ENCODE measurements at places on chromosomes 3 and 15.

- no peak for DNase-seq
Measured at GRCh38 chr3:97656638-97657037, 107.9 kb upstream of the ARL6 start.

- DNase-seq = no peak
Measured at GRCh38 chr3:189361103-189361835, 189.5 kb downstream of the TPRG1 start.

GRCh38 chr15:60372227-60372626 is 25.6 kb downstream of the ANXA2 start:
- no peak for DNase-seq

DNA sequence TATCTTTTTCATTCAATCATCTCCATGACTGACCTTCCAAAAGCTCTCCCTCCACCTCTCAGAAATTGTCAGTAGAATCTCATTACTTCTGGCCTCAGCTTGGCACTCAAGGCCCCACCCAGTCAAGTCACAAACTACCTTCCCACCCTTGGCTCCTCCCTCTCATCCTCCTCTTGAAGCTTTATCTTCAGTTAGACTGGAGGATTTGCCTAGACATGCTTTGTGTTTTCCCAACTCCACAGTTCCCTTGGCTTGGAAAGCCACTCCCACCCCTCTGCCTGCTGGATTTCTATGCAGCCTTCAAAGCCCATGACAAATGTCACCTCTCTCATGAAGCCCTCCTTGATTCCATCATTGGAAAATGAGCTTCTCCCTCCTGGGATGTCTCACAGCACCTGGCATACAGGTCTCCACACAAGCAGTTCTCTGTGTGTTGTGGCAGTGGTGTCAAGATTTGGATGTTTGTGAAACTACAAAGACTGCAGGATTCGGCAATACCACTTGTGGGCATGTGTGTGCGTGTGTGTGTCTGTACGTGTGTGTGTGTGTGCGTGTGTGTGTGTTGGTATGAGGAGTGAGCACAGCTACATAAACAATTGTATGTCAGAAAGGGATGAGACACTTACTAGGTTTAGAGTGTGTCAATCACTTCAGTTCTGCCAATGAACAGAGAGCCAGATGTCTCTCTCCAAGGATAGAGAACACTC is 45.3 kb upstream of the VPS8 start:
- no peak for DNase-seq

- no peak for DNase-seq
Measured at GRCh38 chr3:186477876-186478275, 66.3 kb downstream of the CRYGS start.

GRCh38 chr3:632571-633170 is 436.1 kb downstream of the CHL1 start:
- DNase-seq = no peak

DNA sequence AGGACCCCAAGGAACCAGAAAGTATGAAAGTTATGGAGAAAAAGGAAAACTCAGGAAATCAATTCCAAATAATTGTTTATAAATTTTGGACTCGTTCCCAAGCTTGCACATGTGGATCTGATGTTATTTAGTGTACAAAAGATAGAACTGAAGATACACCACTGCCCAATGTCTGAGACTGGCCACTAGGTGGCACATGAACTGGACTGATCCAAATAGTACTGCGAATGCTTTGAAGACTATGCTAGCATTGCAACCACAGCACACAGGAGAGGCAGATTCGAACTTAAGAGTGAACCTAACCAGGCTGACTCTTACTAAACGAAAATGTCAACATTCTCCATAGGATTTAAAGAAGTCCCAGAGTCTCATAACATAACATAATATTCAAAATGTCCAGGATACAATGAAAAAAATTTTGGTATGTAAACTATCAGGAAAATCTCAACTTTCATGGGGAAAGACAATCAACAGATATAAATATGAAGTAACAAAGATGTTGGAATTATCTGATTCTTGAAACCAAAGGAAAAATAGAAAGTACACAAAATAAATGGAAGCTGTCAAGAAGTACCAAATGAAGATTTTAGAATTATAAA is 596.7 kb downstream of the FGF12 start:
- DNase-seq = no peak

- DNase-seq = no peak
Measured at GRCh38 chr15:101307048-101307896, 12.2 kb upstream of the SNRPA1 start.

GRCh38 chr3:45023675-45024074 is 2.4 kb upstream of the CLEC3B start:
- no peak for DNase-seq

DNA sequence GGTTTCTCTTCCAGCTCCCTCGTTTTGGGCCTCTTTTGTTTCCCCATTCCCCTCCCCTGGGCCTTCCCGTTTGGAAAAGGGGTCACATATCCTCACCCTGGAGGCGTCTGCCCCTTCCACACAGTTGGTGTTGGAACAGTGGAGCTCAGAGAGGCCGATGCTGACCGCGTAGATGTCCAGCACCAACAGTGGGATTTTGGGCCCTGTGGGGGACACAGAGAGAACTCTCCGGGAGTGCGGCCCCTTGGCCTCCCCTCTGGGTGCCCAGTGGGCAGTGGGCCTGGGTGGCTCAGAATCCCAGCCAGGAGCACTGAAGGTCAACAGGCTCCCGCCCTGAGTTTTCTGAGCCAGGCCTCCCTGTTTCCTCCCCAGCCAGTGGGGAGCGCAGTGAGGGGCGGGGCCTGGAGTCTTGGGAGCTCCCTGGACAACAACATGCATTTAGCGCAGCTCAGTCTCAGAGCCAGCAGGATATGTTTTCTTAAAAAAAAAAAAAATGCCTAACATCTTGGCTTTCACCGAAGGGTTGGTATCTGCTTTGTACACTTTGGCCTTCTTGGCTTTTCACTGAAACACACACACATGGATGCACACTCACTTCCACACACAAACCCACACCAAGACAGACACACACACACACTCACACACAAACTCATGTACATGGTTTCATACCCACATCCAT is 670 bp upstream of the ISLR start:
- no peak for DNase-seq

DNA sequence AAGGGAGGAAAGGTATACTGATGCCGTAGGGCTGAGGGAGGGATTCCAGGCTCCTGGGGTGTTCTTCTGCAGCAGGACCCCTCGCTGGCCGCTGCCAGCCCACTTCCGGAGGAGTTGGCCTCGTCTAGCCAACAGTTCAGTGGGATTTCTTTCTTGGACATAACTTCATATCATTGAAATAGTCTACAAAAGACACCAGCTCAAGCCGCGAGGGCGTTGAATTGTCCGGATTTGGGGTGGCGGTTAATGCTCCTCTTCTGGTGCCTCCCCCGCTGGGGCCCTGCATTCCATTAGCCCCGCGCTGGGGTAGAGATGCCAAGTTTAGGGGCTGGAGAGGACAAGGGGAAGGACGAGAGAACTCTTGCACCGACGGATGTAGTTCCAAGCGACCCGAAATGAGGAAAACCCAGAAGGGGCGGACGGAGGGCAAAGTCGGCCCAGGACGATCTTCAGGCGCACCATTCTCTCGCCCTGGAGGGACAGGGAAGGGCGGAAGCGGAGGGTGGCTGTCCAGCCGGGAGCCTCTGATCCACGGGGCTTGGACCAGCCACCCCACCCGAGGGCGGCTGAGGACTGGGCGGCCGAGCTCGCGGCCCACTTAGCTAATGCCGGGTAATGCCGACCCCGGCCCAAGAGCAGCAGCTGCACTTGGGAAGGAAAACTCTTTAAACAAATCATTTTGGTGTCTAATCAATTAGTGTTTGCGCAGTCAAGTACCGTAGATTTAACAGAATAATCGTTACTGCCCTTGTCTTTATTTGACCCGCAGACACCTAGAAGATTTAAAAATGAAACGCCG is 4.7 kb upstream of the ONECUT1 start:
- DNase-seq = no peak

DNA sequence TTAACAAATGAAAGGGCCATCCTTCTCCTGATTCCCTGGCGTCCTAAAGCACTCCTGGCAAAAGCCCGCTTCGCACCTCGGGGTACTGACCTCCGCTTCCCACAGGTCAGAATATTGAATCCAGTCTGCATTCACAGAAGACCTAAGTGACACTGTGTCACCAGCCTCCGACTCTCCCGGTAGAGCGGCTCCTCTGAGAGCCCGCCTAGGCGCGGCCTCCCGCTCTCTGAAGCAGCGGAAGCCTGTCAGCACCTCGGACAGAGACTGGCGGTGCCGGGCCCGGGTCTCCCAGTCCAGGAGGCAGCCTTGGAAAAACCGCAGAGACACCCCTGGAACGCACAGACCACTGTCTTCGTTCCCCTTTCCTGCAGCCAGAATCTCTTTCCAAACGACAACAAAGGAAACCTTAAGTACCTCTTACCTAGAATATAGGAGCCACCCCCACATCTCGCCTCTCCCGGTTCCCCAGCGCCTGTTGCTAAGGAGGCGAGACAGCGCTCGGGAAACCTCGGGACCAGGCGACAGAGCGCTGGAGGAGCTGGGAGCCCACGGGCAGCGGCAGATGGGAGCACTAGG is 1.2 kb downstream of the GABRB3 start:
- no peak for DNase-seq

GRCh38 chr15:71575474-71576045 is 234.8 kb upstream of the NR2E3 start:
- no peak for DNase-seq

- no peak for DNase-seq
Measured at GRCh38 chr3:177335728-177336127, 138.4 kb upstream of the TBL1XR1 start.

GRCh38 chr15:87021751-87022150 is 942.1 kb downstream of the AGBL1 start:
- DNase-seq = no peak

GRCh38 chr3:153338487-153338886 is 176.5 kb downstream of the RAP2B start:
- no peak for DNase-seq

GRCh38 chr15:63238171-63238570 is 39.2 kb upstream of the APH1B start:
- no peak for DNase-seq

GRCh38 chr3:39191773-39192172 is 622 bp downstream of the XIRP1 start:
- DNase-seq = no peak

GRCh38 chr15:39741258-39741657 is 41.4 kb downstream of the FSIP1 start:
- DNase-seq = no peak

GRCh38 chr3:154972951-154973350 is 107.2 kb upstream of the MME start:
- DNase-seq = no peak

- DNase-seq = no peak
Measured at GRCh38 chr3:71305231-71306206, 278.0 kb downstream of the FOXP1 start.

GRCh38 chr15:35559683-35560082 is 13.7 kb upstream of the DPH6 start:
- no peak for DNase-seq

DNA sequence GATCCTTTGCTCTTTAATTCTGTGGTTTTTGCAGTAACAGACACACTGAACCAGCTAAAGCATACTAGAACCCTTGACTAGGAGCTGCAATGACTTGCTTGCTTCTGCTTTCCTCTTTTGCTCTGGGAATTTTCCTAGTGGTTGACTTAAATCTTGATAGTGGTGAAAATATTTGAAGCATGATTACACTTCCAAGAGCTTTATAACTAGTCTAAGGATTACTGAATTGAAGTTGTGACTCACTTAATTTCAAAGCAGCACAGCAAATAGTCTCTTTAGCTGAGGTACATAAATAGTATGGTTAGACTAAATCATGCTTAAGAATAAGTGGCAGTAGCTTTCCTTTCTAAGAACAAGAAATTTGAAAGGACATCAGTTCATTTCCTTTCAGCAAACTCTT is 513.5 kb upstream of the GBE1 start:
- DNase-seq = no peak

GRCh38 chr15:79065706-79066376 is 24.7 kb downstream of the RASGRF1 start:
- DNase-seq = no peak

DNA sequence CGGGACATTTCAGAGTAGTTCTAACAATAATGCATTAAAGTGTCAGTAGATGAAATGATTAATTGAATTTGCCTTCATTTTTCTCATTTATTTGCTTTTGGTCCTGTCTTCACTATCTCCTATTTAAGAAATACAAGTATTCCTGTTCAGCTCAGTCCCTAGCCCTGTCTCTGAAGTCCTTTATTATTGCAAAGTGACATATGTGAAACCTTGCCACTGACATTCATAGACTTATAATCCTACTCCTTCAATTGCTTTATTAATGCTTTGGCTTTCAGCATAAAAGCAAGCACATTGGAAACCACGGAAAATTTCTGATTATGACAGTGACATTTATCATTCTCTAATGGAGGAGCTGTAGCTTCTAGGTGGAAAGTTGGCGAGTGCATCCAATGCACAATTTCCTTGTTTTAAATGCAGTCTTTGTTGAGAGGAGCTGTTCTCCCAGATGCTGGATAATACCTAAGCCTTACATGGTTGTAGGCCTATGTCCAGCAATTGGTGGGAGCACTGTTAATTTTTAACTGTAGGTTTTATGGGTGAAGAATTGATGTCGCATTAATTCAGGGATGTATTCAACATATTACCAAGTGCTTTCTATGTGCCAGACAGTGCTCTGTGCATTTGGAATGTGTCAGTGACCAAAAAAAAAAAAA is 337.8 kb downstream of the FEZF2 start:
- no peak for DNase-seq

DNA sequence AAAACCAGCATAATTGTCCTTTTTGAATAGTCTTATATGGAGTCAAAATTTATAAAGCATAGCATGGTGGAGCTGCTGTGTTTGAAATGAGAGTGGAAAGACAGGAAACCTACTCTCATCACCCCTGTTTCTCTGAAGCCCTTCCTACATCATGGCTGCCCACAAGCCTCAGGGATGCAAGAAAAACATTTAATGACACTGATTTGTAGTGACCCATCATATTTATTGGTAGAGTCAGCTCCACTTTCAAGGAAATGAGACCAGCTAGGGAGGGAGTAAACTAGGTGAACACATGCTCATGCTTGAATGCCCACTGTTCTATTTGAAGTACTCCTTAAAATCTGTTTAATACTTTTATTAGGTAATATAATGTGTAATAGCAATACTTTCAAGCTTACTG is 494.3 kb upstream of the KCNMB2 start:
- no peak for DNase-seq

DNA sequence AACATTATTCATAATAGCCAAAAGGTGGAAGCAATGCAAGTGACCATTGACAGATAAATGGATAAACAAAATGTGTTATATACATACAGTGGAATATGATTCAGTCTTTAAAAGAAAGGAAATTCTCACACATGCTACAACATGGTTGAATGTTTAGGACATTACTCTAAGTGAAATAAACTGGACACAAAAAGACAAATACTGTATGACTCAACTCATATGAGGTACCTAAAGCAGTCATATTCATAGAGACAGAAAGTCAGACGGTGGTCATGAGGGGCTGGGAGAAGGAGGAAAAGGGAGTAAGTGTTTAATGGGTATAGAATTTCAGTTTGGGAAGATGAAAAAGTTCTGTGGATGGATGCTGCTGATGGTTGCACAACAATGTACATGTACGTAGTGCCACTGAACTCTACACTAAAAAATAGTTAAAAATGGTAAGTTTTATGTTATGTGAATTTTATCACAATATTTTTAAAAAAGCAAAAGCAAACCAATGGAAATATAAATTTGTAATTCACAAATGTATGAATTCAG is 5.3 kb downstream of the TXNRD3 start:
- no peak for DNase-seq

GRCh38 chr15:52980446-52980845 is 190.3 kb upstream of the ONECUT1 start:
- no peak for DNase-seq

GRCh38 chr15:70227147-70227546 is 129.4 kb upstream of the TLE3 start:
- no peak for DNase-seq

Data from stimulated activated CD4-positive, alpha-beta T cell treated with anti-CD3 and anti-CD28 coated beads, Interleukin-1b, Interleukin-23, amount 100 ng/mL, for 1 hour (primary cell).